ENCODE measurements at places on chromosomes 5 and 9.

- H3K4me3 ChIP-seq = peak overlapping the region; percentile 83
- no peaks in the 10 kb centered on the region for H3K27me3 ChIP-seq
- H3K4me1 ChIP-seq = peaks cover 12% of the 10 kb centered on the region
- no peak for DNase-seq
- no peak overlapping the region for H3K27ac ChIP-seq
Observed at GRCh38 chr9:76459694-76460635, 983 bp downstream of the GCNT1 start.

DNA sequence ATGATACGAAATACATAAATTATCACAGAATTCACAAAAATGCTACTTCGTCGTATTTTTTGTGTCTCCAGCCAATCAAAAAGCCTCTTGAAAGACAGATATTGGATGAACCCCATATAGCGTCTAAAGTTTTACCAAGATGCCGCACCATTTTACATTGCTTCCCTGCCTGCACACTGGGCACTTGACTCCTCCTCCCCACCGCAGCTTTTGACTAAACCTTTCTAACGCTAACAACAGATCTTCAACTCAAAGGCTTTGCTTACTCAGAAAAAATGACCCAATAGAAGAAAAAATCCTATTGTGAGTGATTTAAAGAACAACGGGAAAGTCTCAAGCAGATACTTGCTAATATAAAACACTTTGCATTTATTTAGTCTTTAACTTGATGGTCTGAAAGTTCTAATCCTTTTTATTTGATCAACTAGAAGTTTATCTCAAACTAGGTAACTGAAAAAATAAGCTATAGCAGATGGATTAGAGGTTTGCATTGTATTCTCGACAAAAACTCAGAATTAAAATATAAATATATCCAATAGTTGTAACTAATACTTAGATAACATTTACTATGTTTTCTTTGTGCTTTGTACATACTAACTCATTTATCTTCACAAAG is 609.1 kb upstream of the DMAC1 start:
- H3K4me3 ChIP-seq = no peak overlapping the region
- H3K4me1 ChIP-seq = no peaks in the 10 kb centered on the region
- H3K27me3 ChIP-seq = no peaks in the 10 kb centered on the region
- DNase-seq = no peak

DNA sequence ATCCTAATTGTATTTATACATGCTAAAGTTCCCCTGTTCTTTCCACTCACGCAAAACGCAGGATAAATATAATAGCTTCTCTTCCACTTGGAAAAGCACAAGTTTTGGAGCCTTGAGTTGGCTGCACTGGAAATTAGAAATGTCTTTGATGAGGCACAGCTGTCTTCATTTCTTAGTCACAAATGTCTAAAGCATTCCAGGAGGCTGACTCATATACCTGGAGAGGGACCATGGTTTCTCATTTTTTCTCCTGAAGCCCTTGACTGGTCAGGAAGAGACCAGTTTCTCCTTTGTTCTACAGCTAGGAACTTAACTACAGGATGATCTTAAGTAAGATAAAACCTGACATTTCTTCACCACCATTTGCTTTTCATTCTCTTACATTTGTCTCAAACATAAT is 16.2 kb downstream of the MTX3 start:
- H3K4me1 ChIP-seq = no peaks in the 10 kb centered on the region
- DNase-seq = no peak
- H3K27ac ChIP-seq = no peak overlapping the region
- H3K4me3 ChIP-seq = no peak overlapping the region
- no peaks in the 10 kb centered on the region for H3K36me3 ChIP-seq

- peaks cover 5% of the 10 kb centered on the region for H3K4me1 ChIP-seq
- no peaks in the 10 kb centered on the region for H3K27me3 ChIP-seq
Observed at GRCh38 chr5:73558950-73559349, 6.5 kb downstream of the ANKRA2 start.

GRCh38 chr9:35754264-35754663 is at the start of gene MSMP:
Gene MSMP, minus strand, starts transcription at chr9:35754276. Its CDS starts 147 bp downstream, at chr9:35754129.
- peaks cover 35% of the 10 kb centered on the region for H3K36me3 ChIP-seq
- DNase-seq = no peak
- peaks cover 33% of the 10 kb centered on the region for H3K4me1 ChIP-seq
- no peak within 1 kb of the TSS for H3K27ac ChIP-seq

- no peaks in the 10 kb centered on the region for H3K27me3 ChIP-seq
- DNase-seq = no peak
- peaks cover 18% of the 10 kb centered on the region for H3K4me1 ChIP-seq
Observed at GRCh38 chr5:119400245-119400644, 44.4 kb downstream of the TNFAIP8 start.

- no peak for DNase-seq
- no peaks in the 10 kb centered on the region for H3K27me3 ChIP-seq
- no peak overlapping the region for H3K27ac ChIP-seq
- no peak overlapping the region for H3K4me3 ChIP-seq
- no peaks in the 10 kb centered on the region for H3K4me1 ChIP-seq
- no peaks in the 10 kb centered on the region for H3K36me3 ChIP-seq
Observed at GRCh38 chr9:72650206-72650605, 128.8 kb downstream of the TMC1 start.

DNA sequence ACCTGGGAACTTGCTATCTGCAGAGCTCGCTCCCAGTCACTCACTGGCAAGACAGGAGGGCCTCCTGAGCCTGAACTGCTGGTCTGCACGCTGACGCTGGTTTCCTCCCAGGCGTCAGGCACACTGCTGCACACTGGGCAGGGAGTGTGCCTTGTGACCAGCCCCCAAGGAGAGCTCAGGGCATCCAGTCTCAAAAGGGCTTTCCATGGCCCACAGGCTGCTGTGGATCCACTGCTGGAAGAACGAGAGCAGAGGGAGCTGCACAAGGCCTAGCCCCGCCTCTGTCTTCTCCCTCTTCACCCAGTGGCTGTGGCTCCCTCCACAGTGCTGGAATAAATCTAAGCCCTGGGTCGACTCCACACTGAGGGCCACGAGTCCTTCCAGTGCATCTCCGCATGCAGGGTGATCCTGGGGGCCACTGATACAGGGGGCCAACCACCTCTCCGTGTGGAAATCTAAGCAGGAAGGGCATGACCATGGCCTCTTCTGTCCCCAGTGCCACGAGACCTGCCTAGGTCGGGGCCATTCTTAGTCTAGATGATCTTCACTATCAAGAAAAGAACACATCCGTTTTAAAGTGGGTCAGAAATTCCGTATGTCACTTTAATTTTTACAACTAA is 93.6 kb downstream of the CAMSAP1 start:
- H3K27me3 ChIP-seq = no peaks in the 10 kb centered on the region
- H3K4me3 ChIP-seq = no peak overlapping the region
- no peaks in the 10 kb centered on the region for H3K4me1 ChIP-seq
- H3K36me3 ChIP-seq = peaks cover 32% of the 10 kb centered on the region
- no peak overlapping the region for H3K27ac ChIP-seq
- no peak for DNase-seq

DNA sequence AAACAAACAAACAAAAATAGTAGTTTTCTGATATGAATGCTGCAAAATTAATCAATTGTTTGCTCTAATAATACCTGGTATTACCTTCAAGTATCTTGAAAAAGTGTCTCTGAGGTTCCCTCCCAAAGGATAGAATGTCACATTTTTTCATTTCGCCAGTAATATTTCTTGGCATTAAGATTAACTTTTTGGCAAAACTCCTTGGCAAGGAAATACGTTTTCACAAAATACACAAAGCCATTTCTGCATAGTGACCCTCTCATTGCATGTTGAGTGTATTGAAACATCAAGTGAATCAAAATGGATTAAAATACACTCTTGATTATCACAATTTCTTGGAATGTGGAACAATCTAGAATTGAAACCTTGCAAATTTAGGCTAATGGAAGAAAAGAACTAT is 230.5 kb downstream of the ATPSCKMT start:
- no peak for DNase-seq
- H3K27me3 ChIP-seq = no peaks in the 10 kb centered on the region
- no peak overlapping the region for H3K4me3 ChIP-seq
- no peaks in the 10 kb centered on the region for H3K36me3 ChIP-seq

GRCh38 chr5:113020461-113021273 is 44.1 kb downstream of the DCP2 start:
- H3K27me3 ChIP-seq = no peaks in the 10 kb centered on the region
- no peak overlapping the region for H3K27ac ChIP-seq
- no peak overlapping the region for H3K4me3 ChIP-seq
- no peak for DNase-seq
- no peaks in the 10 kb centered on the region for H3K36me3 ChIP-seq

GRCh38 chr9:133141833-133142595 is 21.0 kb upstream of the RALGDS start:
- H3K27me3 ChIP-seq = no peaks in the 10 kb centered on the region
- DNase-seq = peak; percentile 95
- H3K36me3 ChIP-seq = no peaks in the 10 kb centered on the region
- peak overlapping the region; percentile 97 for H3K27ac ChIP-seq

- H3K27me3 ChIP-seq = no peaks in the 10 kb centered on the region
- no peaks in the 10 kb centered on the region for H3K36me3 ChIP-seq
- H3K27ac ChIP-seq = no peak overlapping the region
- no peak for DNase-seq
- no peak overlapping the region for H3K4me3 ChIP-seq
- no peaks in the 10 kb centered on the region for H3K4me1 ChIP-seq
Observed at GRCh38 chr5:61657686-61658085, 325.6 kb downstream of the ZSWIM6 start.

GRCh38 chr5:6705088-6705487 is 8.1 kb upstream of the TENT4A start:
- no peaks in the 10 kb centered on the region for H3K4me1 ChIP-seq
- no peak for DNase-seq
- H3K27ac ChIP-seq = no peak overlapping the region
- no peaks in the 10 kb centered on the region for H3K36me3 ChIP-seq

GRCh38 chr9:27131731-27132130 is 22.7 kb downstream of the TEK start:
- no peaks in the 10 kb centered on the region for H3K4me1 ChIP-seq
- peaks cover 3% of the 10 kb centered on the region for H3K27me3 ChIP-seq
- no peak for DNase-seq
- no peak overlapping the region for H3K4me3 ChIP-seq
- no peak overlapping the region for H3K27ac ChIP-seq

DNA sequence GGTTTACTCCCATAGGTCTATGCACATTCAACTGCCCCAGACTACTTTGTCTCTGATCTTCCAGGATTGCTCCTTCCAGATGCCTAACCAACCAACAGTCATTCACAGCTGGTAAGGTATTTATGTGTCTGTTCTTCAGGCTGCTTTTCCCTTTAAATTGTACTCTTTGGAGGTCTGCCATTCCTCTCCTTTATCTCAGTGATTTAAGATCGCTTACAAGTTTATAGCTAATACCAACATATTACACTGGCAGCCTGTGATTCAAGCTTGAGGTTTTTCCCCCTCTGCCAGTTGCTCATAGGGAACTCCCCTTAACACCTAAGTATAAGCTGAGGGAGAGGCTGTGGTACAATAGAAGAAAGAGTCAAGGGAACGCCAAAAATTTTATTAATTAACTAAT is 711.7 kb upstream of the EDIL3 start:
- H3K4me1 ChIP-seq = no peaks in the 10 kb centered on the region
- no peak overlapping the region for H3K4me3 ChIP-seq
- no peaks in the 10 kb centered on the region for H3K36me3 ChIP-seq
- DNase-seq = no peak
- no peaks in the 10 kb centered on the region for H3K27me3 ChIP-seq

- no peaks in the 10 kb centered on the region for H3K27me3 ChIP-seq
- peaks cover 22% of the 10 kb centered on the region for H3K4me1 ChIP-seq
- no peaks in the 10 kb centered on the region for H3K36me3 ChIP-seq
- H3K4me3 ChIP-seq = no peak overlapping the region
- H3K27ac ChIP-seq = peak overlapping the region; percentile 6
- no peak for DNase-seq
Observed at GRCh38 chr9:5850724-5851122, 17.8 kb upstream of the ERMP1 start.
